ENCODE measurements at places on chromosomes 11 and 22.

GRCh38 chr22:27545085-27545484, 256.5 kb downstream of the MN1 start:
- no peak for DNase-seq

DNA sequence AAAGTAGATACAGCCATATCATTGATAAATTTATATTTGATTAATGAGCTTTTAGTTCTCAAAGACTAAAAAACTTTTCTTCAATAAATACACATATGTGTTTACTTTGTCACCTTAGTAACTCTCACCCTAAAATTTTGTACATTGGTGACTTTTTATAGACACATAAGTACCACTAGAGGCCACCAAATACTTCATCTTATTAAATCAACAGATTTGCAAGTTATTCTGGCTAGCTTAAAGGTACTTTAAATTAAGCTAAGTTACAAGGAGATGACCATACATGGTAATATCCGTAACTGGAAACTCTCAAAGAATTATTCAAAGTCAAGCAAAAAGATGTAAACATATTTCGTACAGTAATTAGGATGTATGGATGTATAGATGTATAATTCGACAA, 112.2 kb downstream of the SBF2 start:
- no peak for DNase-seq

DNA sequence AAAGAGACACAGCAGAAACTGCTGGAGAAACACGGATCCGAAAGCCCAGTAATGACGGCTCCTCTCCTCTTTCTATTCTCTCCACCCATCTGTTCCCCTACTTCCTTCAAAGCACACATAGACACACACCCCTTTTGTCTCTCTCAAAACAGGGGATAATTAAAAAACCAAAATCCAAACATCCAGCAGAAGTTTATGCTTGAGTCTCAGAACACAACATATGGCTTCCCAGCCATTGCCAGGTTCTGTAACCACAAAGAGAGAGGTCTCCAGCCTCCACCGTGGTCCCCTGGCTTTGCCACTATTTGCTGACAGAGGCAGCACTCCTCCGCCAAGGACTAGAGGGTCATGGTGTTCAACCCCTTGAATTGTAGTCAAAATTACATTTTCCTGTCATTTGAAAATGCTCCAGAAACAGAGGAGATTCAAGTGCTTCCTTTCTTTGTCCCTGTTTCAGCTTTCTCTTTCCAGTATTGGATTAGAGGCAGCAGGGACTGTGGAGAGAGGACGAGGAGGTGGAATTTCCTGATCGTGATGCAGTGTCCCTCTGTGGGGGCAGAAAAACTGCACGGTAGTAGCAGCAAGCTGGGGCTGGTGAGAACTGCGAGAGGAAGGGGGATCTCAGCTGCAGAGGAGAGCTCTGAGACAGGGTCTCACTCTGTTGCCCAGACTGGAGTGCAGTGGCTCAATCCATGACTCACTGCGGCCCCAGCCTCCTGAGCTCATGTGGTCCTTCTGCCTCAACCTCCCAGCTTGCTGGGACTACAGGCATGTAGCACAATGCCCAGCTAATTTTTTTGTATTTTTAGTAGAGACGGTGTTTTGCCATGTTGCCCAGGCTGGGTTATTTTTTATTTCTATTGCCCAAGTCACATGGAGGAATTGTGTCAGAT, 60.3 kb downstream of the UBASH3B start:
- DNase-seq = no peak

DNA sequence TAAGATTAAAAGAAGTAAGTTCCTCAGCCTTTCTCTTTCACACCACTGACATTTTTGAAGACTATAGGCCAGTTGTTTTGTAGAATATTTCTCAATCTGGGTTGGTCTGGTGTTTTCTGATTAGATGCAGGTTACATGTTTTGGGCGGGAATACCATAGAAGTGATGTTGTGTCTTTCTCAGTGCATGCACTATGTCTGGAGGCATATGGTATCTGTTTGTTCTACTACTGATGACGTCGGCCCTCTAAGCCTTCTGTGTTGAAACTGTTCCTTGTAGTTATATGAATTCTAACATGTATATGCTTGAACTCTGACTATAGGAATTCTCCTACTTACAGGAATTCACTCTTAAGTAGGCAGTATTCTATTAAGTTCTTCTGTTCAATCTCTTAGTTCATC, 21.6 kb downstream of the ZFTA start:
- DNase-seq = no peak

- no peak for DNase-seq
Measured at GRCh38 chr11:30260813-30261212, 30.0 kb downstream of the FSHB start.

DNA sequence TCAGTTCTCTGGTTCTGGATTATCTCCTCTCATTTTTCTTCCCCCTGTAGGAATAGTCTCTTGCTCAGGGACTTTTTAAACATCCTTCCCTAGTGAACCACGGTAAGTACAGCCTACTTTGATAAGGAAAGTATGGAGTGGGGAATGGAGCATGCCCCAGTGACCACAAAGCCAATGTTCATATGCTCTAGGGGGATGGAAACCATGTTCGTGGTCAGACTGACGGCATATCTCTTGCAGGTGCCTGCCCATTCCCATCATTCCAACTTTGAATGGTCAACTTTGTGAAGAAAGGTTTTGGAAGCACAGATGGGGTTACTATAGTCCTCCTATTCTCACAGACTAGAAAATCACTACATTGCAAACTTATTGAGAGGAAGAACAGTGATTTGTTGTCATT, 332.5 kb upstream of the NCAM1 start:
- no peak for DNase-seq

DNA sequence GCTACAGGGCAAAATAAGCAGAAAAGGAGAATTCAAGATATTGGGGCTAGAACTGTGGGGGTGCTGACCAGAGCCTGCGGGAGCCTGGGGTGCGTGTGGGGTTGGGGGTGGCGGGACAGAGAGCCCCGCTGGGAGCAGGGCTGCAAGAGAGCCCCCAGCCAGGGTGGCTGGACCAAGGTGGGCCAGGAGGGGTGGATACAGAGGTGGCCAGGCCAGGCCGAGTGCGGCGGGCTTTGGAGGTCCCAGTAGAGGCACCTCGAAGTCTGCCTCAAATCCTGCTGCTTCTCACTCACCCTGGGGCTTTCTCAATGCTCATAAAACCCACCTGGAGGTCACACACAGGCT, 16.9 kb upstream of the MUC5B start:
- DNase-seq = no peak

GRCh38 chr11:128968916-128969315, 26.2 kb upstream of the TP53AIP1 start:
- no peak for DNase-seq

- DNase-seq = no peak
Measured at GRCh38 chr11:118151431-118151830, 1.2 kb downstream of the SCN4B start.

GRCh38 chr11:39725081-39725480, 1734.4 kb downstream of the LRRC4C start:
- no peak for DNase-seq

DNA sequence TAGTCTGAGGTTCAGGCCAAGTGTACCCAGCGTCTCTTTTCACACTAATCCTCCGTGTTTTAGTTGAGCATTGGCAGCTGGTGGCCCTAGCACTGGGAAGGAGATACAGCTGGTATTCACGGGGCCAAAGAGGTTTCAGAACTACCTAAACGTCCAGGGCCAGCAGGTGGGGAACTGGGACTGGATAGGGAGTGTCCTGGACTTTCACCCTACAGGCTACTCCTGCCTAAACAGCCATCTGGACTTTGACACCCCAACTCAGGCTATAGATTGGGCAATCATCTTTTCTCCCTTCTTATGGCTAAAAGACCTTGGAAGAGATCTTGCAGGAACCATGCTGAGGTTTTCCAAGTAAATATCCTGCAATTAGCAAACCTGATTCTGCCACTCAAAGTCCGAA, 2.8 kb downstream of the SPON1 start:
- DNase-seq = no peak

GRCh38 chr11:103031834-103032233, 60.1 kb downstream of the DCUN1D5 start:
- no peak for DNase-seq

- DNase-seq = no peak
Measured at GRCh38 chr11:59553323-59553722, 42.0 kb downstream of the OR4D9 start.

DNA sequence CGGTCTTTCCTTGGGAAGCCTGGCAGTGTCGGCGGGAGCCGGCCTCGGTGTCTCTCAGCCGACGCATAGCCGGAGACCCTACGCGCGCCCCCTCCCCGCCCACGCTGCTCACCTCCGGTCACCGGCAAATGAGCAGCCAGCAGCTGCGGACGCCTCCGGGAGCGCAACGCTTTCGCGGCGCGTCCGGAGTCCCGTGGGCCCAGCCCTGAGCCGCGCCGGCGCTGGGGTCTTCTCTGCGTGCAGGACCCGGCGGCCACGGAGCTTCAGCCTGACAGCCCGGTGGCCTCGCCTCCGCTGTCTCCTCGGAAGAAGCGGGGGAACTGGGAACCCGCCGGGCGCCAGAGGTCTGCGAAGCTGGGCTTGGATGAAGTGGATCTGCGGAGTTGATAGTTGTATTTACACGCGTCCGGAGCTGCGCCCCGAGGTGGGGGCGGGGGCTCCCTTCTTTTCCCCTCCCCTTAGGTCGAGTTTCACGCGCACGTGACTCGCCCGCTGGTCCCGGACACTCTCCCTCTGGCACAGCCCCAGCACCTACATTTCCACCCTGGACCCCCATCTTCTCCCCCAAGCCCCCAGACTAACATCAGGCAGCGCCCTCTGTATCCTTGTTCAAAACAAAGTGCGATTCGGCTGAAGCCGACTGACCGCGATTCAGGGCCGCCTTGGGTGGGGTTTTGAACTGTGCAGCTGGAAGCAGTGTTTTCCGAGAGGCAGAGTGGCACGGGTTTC, at the start of gene SLC43A1:
Gene SLC43A1, minus strand, starts transcription at position 371 of the 729 bp plus-strand sequence. CDS start 1,591 bp downstream, outside the sequence.
- peak; percentile 25 for DNase-seq

- no peak for DNase-seq
Measured at GRCh38 chr11:12207384-12208150, 97.2 kb downstream of the MICAL2 start.

DNA sequence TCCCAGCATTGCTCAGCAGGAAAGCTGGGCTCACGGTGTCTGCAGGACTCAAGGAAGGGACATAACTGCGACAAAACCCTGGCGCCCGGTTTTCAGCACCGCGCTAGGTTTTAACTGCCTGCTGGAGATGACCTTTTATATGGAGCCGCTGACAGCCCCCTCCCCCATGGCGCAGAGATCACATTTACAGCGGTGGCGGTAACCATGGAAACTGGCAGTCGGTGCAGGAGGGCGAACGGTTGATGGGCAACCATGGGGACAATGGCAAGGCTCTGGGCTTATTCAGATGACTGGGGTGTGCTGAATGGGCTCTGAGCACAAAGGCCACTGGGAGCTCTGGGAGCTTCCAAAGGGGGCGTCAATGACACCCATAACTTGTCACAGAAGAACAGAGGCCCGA, 37.2 kb downstream of the CELSR1 start:
- no peak for DNase-seq

DNA sequence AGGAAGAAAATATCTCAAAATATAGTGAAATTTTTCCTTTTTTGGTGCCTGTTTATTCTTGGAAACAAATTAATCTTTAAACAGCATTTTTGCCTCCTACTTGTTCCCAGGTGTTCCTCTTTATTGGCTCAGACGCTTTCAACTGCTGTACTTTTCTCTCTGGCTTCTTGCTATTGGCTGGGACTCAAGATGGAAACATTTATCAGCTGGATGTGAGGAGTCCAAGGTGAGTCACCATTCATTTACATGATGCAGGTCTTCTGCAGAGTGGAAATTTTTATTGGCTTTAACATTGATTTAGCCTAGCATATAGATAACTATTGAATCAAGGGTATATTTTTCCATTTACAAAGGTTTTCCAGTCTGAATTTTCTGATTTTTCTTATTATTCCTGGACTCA, 34.4 kb upstream of the DNAJB13 start:
- DNase-seq = no peak

Data from NCI-H1105 (cell line).